ENCODE measurements at places on chromosomes 5 and 9. TPM values are rescaled to one million over a fixed set of nuclear protein-coding genes. Genes with fewer than 3 reads are reported as not detected.

- H3K27ac ChIP-seq, result no peak overlapping the region
- no peak overlapping the region for H3K4me3 ChIP-seq
- H3K27me3 ChIP-seq, result no peaks in the 10 kb centered on the region
- H3K36me3 ChIP-seq, result no peaks in the 10 kb centered on the region
- DNase-seq, result no peak
- peaks cover 3% of the 10 kb centered on the region for H3K4me1 ChIP-seq
Observed at GRCh38 chr5:109041317-109041716, 293.6 kb downstream of the FER start.

GRCh38 chr5:3512361-3513095 is 83.1 kb upstream of the IRX1 start:
- H3K4me1 ChIP-seq, result peaks cover 24% of the 10 kb centered on the region
- H3K4me3 ChIP-seq, result no peak overlapping the region
- H3K27ac ChIP-seq, result no peak overlapping the region
- H3K27me3 ChIP-seq, result no peaks in the 10 kb centered on the region
- DNase-seq, result no peak

- no peaks in the 10 kb centered on the region for H3K27me3 ChIP-seq
- no peak overlapping the region for H3K27ac ChIP-seq
- H3K36me3 ChIP-seq, result peaks cover 24% of the 10 kb centered on the region
- H3K4me1 ChIP-seq, result peaks cover 19% of the 10 kb centered on the region
Observed at GRCh38 chr9:95852059-95853032, 23.1 kb upstream of the ERCC6L2 start.

The SERINC5 gene
- total RNA-seq, result 87.6 TPM

The FGFR4 gene
- total RNA-seq, result 8.0 TPM

All from mesothelial cell of epicardium (in vitro differentiated cells).